CD4-positive, alpha-beta T cell treated with Interleukin-21 for 1 hour (primary cell): ENCODE measurements at places on chromosomes 11 and 22.
A peak's percentile ranks its signal among the peaks of the same experiment; 100 is the strongest.

GRCh38 chr11:31932879-31933278 is 121.8 kb upstream of the PAX6 start:
- no peak for DNase-seq

GRCh38 chr11:19910931-19911330 is 198.3 kb downstream of the NAV2 start:
- no peak for DNase-seq

GRCh38 chr11:59197991-59198390 is 14.7 kb downstream of the MPEG1 start:
- DNase-seq = no peak

DNA sequence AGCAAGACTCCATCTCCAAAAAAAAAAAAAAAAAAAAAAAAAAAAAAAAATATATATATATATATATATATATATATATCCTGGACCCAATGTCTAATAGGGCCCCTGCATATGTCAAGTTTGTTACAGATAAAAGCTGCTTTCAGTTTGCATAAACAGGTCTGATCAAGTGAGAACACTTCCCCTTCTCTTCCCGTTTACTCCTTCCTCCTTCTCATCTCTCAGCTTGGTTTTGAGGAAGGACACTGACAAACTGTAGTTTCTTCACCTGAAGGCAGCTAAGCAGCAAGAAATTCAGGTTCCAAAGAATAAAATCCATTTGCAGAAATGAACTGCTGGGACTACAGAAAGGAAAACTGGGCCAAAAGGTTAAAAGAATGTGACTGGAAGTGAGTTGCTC is 11.7 kb downstream of the THOC5 start:
- no peak for DNase-seq

GRCh38 chr11:129418039-129418438 is 42.4 kb downstream of the BARX2 start:
- DNase-seq = no peak

GRCh38 chr11:6771926-6772893 is at the start of gene OR2AG2:
OR2AG2 (minus strand) TSS chr11:6771976; CDS start chr11:6768957, 3,019 bp downstream.
- DNase-seq = no peak

DNA sequence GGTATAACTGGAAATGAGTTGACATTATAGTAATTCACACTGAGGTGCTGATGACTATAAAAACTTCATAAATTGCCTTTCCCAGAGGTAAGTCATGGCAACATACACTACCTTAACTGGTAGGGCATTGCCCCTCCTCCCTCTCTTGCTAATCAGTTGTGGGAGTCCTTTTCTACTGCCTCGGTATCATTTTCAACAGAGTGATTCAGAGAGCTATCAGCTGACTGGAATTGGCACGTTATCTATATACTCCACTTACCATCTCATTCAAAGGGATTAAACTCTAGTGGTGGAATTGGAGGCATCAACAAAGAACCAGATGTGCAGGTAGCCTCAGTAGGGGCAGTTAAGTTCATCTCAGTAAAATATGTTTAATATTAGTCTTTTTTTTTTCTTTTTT is 8.0 kb upstream of the NUP160 start:
- no peak for DNase-seq

- DNase-seq = no peak
These were observed at the start of gene CHRM4 for GRCh38 chr11:46391578-46392420. CHRM4 (minus strand) TSS chr11:46391776; CDS start chr11:46386557, 5,219 bp downstream.

- no peak for DNase-seq
These were observed 91.5 kb downstream of the PHF21B start for GRCh38 chr22:44918166-44918924.

- DNase-seq = peak; percentile 71
These were observed 800 bp downstream of the KCTD21 start for GRCh38 chr11:78187366-78188285.

- DNase-seq = no peak
These were observed 20.1 kb upstream of the SMIM35 start for GRCh38 chr11:118106789-118107335.

GRCh38 chr22:30704978-30705377 is 10.3 kb downstream of the OSBP2 start:
- no peak for DNase-seq

DNA sequence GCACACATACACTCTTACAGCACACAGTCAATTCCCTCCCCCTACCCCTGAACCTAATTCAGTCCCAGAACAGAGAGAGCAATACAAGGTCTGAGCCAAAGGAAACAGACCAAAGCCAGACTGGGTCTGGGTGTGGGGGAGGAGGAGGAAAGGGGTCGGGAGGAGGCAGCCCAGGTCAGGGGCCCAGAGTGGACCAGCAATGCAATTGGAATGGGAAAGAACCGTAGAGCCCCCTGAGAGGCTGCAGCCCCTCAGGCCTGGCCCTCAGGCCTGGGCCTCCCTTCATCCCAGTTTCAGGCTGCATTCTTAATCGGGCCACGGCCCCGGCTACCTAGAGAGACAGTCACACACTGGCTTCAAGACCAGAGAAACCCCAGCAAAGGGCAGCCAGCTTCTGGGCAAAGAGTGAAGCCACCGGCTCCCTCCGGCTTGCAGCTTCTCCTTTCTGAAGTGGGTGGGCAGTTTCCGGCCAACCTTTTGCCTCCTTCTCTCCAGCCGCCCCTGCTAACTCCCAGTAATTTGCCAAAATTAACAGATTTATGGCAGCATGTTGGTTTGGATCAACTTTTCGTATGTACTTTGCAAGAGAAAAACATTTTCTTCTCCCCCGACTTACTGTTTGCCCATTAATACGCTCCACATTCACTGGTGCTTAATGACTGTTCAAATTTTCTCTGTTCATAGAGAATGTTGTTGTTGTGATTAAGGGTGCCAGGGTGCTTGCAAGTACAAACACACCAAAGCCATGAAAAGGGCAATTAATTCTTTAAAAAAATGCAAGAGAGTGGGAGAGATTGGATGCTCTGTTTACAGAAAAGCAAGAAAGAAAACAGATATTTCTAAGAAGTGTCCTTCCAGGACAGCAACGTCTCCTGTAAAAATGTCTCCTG is 488.3 kb downstream of the MN1 start:
- DNase-seq = no peak

DNA sequence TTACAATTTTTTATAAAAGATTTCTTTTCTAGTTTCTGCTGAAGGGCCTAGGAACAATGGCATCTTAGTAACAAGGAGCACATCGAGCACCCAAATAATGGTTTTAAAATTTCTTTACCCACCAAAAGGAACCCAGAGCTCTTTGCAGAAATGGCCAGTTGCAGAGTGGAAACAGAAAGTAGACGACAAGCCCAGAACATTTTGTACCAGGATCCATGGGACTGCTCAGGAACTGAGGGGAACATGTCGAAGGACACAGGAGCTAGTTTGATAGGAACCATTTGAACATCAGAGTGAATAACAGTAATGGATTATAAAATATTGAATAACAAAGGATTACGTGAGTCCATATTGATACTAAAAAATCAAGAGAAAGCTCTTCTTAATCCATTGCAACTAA is 17.3 kb downstream of the PANX1 start:
- DNase-seq = no peak

- no peak for DNase-seq
These were observed 37.1 kb upstream of the NFRKB start for GRCh38 chr11:129932381-129933067.

DNA sequence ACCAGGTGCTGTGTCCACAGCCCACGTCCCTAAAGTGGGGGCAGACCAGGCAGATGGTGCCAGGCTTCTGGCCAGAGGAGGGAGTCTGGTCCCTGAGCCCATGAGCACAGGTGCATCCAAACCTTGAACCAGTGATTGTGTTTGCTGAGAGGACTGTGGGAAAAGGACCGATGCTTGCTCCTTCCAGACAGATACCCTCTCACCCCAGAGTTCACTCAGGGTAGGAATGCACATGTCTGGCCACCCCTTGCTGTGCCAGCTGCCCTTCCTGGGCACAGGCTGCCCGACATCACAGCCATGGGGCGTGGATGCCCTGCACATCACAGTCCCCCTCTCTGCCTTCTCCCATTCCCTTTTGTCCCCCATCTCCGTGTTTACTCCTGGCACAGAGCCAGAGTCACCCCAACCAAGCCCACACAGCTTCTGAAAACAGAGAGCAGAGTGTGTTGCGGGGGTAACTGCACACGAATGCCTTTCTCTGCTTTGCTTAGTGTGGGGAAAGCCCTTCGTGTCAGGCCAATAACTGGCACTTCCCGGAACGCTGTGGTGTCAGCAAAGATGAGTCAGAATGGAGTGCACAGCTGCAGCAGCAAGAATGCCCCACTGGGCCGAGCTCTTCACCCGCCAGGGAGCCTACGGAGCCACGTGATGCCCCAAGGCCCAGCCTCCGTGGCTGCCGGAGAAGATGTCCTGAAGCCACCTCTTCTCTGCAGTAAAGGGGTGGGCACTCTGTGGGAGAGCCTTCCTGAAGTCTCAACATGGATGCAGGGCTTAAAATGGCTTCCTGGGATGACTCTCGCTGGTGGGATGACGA is 7.6 kb downstream of the CARS1 start:
- DNase-seq = peak; percentile 90

- no peak for DNase-seq
These were observed 22.0 kb upstream of the CAT start for GRCh38 chr11:34416766-34417165.
